ENCODE measurements at places on chromosomes 4 and X. TPM values are rescaled to one million over a fixed set of nuclear protein-coding genes. Genes with fewer than 3 reads are reported as not detected.

ITIH6 gene
- not detected for total RNA-seq

NUP62CL gene
- 1.2 TPM for total RNA-seq

NDP gene
- total RNA-seq: 4.7 TPM

XAGE2 gene
- not detected for total RNA-seq

DNA sequence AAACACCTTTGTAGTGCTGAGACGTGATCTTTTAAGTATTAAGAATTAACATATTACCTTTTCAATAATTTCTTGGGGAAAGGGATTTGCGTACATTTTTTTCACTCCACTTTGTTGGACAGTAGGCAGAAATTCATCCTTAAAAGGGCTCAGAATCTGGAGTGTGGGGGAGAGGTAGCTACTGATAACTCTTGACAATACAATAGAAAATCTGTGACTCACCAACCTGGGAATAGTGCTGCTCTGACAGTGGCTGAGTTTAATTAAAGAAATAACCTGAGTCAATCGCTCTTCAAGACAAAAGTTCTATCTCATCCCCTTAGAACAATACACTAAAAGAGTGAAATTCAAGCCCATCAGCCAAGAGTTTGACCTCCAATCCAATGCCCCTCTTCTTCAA, 60.2 kb downstream of the SLC9A7 start:
- no peaks in the 10 kb centered on the region for H3K36me3 ChIP-seq
- H3K4me3 ChIP-seq: no peak overlapping the region
- H3K4me1 ChIP-seq: no peaks in the 10 kb centered on the region
- DNase-seq: no peak
- no peak overlapping the region for H3K27ac ChIP-seq

GRCh38 chrX:46547857-46548256, 2.6 kb upstream of the ZNF674 start:
- no peaks in the 10 kb centered on the region for H3K36me3 ChIP-seq
- no peak overlapping the region for H3K4me3 ChIP-seq

- no peak for DNase-seq
- no peaks in the 10 kb centered on the region for H3K4me1 ChIP-seq
- H3K4me3 ChIP-seq: no peak overlapping the region
- no peaks in the 10 kb centered on the region for H3K27me3 ChIP-seq
- H3K27ac ChIP-seq: no peak overlapping the region
Observed at GRCh38 chr4:2186133-2186864, 55.6 kb downstream of the HAUS3 start.

DNA sequence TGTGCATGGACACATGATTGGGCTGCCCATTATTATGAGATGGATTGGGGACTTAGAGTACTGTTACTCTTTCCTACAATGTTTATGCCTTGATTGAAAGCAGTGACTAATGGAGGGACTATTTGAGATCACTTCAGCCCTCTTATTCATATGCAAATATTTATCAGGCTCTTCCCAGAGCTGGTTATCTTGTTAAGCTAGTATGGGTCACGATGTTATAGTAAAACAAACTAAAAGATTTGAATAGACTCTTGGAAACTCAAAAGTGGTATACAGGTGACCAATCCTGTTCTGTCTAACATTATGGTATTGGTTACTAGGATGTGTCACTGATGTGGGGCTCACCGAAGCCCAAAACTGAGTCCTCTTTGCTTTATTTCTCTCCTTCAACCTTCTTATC, 306.2 kb upstream of the CASK start:
- no peak overlapping the region for H3K27ac ChIP-seq
- H3K4me3 ChIP-seq: no peak overlapping the region
- no peaks in the 10 kb centered on the region for H3K27me3 ChIP-seq
- H3K36me3 ChIP-seq: no peaks in the 10 kb centered on the region
- no peak for DNase-seq

DNA sequence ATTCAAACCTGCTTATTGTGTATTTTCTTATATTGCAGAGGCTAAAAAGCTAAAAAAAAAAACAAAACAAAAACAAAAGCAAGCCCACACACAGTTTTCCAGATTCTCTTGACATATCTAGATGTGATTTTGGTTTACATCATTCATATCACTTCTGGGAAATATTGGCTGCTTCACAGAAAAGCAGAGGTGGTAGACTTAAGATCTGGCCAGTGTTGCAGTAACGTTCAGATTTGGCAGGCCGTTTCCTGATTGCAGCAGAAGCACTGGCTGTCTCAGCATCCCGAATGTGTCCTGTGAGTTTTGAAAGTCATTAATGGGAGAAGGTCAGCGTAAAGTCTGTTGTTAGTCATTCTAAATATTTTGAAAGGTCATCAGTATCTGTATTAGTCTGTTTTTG, 2062.0 kb downstream of the ARAP2 start:
- H3K27me3 ChIP-seq: no peaks in the 10 kb centered on the region
- H3K4me3 ChIP-seq: no peak overlapping the region
- no peak overlapping the region for H3K27ac ChIP-seq
- no peaks in the 10 kb centered on the region for H3K4me1 ChIP-seq
- H3K36me3 ChIP-seq: no peaks in the 10 kb centered on the region

DNA sequence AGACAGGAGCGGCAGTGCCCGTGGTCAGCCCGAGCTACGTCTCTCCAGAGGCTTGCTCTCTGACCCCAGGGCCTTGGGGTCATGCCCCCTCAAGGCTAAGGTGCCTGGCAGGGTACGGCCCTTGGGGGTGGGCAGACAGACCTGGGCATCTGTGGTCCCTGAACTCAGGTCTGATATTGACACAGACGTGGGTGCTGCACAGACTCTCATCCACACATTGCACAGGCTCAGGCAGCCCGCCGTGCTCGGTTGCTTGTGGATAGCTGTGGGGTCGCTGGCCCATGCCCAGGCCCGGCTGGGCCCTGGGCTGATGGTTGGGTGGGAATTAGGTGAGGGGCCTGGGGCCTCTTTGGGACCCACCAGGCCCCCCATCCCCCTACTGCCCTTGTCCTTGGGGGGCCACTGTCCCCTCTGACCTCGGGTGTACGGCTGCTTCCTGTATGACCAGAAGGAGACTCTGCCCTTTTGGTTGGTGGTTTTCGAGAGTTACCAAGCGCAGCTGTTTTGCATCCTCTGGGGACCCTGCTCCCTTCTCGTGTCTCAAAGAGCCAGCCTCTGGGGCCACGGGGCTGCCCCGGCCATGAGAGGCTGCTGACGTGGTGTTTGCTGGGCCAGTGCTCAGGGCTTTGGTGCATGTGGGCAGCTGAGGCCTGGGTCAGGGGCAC, 10.1 kb downstream of the FGFRL1 start:
- H3K4me1 ChIP-seq: no peaks in the 10 kb centered on the region
- H3K4me3 ChIP-seq: no peak overlapping the region
- H3K36me3 ChIP-seq: no peaks in the 10 kb centered on the region
- DNase-seq: peak; percentile 71

DNA sequence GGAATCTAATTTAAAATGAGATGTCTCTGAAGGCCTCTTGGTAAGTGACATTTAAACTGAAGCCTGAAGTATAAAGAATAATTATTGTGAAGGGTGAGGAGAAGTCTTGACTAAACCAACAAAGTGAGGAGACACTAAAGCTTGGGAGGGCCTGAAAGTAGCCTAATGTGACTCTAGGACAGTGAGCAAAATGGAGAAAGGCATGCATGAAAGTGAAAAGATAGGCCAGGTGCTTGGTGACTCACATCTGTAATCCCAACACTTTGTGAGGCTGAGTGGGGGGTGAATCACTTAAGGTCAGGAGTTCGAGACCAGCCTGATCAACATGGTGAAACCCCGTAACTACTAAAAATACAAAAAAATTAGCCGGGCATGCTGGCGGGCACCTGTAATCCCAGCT, 46.9 kb upstream of the SMARCAD1 start:
- H3K27me3 ChIP-seq: no peaks in the 10 kb centered on the region
- no peak overlapping the region for H3K4me3 ChIP-seq
- no peaks in the 10 kb centered on the region for H3K36me3 ChIP-seq
- no peak overlapping the region for H3K27ac ChIP-seq
- no peaks in the 10 kb centered on the region for H3K4me1 ChIP-seq

- no peaks in the 10 kb centered on the region for H3K36me3 ChIP-seq
- no peaks in the 10 kb centered on the region for H3K27me3 ChIP-seq
- no peak for DNase-seq
- no peak overlapping the region for H3K27ac ChIP-seq
- H3K4me3 ChIP-seq: no peak overlapping the region
Observed at GRCh38 chr4:91621446-91621845, 682.3 kb upstream of the GRID2 start.

DNA sequence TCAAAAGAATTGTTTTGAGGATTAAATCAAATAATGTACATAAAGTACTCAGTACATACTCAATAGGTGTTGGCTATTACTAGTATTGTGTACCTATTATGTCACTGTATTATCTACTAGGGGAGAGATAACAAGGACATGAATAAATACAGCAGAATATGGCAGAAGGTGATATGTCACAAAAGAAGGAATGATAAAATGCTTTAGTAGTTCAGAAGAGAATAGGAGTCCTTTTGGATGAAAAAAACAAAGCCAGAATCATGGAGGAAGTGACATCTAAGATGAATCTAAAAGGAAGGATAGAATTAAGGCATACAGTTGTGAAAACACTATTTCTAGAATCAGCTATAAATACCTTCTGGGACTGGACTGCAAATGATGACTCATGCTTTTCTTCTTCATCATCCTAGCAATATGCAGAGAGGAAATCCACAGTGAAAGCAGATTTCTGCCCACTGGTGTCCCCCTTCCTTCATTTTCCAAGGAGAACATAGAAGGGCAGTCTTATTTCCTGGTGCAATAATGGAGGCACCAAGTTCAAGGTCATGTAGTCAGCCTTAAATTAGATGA, 98.7 kb downstream of the GLUD2 start:
- no peaks in the 10 kb centered on the region for H3K36me3 ChIP-seq
- no peak overlapping the region for H3K27ac ChIP-seq
- no peak for DNase-seq
- H3K4me1 ChIP-seq: no peaks in the 10 kb centered on the region
- no peaks in the 10 kb centered on the region for H3K27me3 ChIP-seq
- H3K4me3 ChIP-seq: no peak overlapping the region

GRCh38 chr4:112448306-112449132, 67.5 kb downstream of the NEUROG2 start:
- H3K4me3 ChIP-seq: no peak overlapping the region
- no peaks in the 10 kb centered on the region for H3K4me1 ChIP-seq
- no peak for DNase-seq
- no peak overlapping the region for H3K27ac ChIP-seq

DNA sequence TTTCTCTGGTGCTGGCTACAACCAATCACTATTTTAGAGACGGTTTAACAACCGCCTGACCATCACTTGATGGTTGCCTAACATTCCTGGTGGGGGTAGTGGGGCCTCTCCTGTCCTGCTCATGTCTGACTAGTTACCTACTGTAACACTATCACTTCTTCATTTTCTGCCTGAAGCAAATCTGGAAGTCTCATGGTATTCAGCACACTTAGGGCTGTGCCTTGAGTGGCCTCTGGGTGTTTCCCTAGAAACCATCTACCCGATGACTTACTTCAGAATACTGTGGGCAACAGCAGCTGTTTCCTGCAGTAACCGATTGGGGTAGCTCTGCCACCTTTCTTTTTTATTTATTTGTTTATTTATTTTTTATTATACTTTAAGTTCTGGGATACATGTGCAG, 880.1 kb upstream of the INTU start:
- DNase-seq: no peak
- H3K4me3 ChIP-seq: no peak overlapping the region
- H3K36me3 ChIP-seq: no peaks in the 10 kb centered on the region
- no peaks in the 10 kb centered on the region for H3K27me3 ChIP-seq

DNA sequence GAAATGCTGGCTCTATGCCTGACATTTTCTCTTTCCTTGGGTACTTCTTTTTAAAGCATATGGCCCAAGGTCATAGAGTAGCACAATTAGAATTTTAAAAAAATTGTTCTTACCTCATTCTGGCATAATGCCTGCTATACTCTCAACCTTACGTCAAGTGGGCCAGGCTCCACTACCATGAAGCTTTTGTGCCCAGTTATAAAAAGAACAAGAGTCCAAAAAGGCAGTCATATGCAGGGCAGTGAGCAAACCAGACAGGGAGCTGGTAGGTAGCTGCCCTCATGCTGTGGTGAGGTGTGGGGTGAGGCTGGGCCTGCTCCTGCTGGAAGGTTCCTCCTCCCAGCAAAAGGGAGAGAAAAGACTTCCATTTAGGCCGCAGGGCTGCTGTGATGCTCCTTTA, 64.4 kb upstream of the UCP1 start:
- H3K36me3 ChIP-seq: peaks cover 9% of the 10 kb centered on the region
- no peak overlapping the region for H3K27ac ChIP-seq
- no peaks in the 10 kb centered on the region for H3K27me3 ChIP-seq
- H3K4me1 ChIP-seq: no peaks in the 10 kb centered on the region
- H3K4me3 ChIP-seq: no peak overlapping the region

DNA sequence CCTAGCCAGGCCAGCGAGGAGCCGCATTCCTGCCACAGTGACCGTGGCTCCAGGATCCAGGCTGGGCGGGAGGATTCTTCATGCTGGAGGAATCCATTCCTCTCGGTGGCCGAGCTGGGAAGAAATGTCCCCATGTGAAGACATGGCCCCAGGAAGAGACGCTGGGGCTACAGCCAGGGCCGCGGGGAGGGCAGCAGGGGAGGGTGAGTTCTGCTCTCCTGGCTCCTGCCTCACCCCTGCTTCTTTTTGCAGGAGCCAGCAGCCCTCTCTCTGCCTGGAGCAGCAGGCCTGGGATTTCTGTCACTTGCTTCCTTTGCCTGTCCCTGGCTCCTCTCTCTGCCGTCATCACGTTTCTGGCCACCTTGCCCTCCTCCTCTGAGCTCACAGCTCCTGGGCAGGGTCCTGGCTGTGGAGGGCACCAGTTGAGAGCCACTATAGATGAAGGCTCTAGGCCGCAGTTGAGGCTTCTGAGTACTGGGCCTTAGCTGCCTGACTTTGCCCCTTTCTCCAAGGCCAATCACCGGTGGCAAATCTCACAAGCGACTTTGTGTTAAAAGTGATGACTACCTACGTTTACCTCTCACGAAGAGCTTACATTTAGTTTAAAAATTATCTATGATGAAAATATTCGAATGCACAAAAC, 48.3 kb downstream of the ENPP6 start:
- H3K27me3 ChIP-seq: no peaks in the 10 kb centered on the region
- no peaks in the 10 kb centered on the region for H3K4me1 ChIP-seq
- H3K4me3 ChIP-seq: no peak overlapping the region
- no peak overlapping the region for H3K27ac ChIP-seq
- H3K36me3 ChIP-seq: no peaks in the 10 kb centered on the region

DNA sequence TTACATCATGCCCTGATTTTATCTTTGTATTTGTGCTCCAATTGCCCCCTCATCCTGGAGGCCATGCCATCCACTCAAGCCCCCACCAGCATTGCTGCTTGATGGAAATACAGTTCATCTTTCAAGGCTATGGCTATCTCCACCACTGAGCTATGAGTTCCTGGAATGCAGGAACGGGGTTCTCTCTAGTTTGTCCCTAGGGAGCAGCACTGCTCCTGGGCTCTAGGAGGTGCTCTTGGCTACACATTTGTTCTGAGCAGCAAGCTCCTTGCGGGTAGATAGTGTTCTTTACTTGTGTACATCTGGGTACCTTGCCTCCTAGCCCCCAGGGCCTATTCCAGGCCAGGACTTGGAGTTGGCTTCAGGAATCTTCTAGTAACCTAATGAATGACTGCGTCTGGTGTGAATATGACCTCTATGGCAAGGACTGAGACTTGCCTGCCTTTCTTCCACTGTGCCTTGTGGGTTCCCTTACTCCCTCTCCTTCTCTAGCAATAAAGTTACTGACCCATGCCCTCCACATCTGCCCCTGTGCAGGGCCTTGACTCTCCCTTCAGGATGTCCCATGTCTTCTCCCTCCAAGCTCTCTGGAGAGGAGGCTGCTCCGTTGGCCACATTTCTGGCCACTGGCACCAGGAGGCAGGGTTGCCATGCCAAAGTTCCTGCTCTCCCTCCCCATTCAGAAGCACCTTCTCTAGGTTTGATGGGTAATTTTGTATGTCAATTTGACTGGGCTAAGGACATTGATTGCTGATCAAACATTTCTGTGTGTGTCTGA, 7.6 kb downstream of the CITED1 start:
- H3K36me3 ChIP-seq: no peaks in the 10 kb centered on the region
- no peaks in the 10 kb centered on the region for H3K4me1 ChIP-seq
- no peak for DNase-seq
- no peak overlapping the region for H3K27ac ChIP-seq
- no peak overlapping the region for H3K4me3 ChIP-seq
- H3K27me3 ChIP-seq: no peaks in the 10 kb centered on the region

Measured in Peyer's patch (tissue), 4 donors.